NCI-H2171 (cell line): ENCODE measurements at places on chromosomes 3 and 15.

DNA sequence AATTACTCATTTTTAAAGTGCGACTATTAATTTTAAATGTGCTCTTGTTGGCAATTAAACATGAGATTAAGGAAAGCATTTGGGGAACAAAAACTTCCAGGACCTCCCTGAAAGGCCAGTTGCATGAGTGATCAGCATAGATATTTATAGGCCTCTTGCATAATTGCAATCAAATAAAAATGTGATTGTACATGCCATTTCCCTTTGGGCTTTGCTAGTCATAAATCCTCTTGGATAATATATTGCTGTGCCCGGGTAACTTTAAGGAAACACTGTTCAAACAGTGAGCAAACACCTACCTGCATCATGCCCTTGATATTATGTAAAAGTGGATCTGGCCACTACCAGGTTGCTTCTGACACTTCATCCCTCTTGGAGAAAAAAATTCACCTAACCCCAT lies 239.1 kb downstream of the MCTP2 start:
- DNase-seq: no peak

GRCh38 chr15:89864958-89865739 lies 28.6 kb downstream of the AP3S2 start:
- no peak for DNase-seq

DNA sequence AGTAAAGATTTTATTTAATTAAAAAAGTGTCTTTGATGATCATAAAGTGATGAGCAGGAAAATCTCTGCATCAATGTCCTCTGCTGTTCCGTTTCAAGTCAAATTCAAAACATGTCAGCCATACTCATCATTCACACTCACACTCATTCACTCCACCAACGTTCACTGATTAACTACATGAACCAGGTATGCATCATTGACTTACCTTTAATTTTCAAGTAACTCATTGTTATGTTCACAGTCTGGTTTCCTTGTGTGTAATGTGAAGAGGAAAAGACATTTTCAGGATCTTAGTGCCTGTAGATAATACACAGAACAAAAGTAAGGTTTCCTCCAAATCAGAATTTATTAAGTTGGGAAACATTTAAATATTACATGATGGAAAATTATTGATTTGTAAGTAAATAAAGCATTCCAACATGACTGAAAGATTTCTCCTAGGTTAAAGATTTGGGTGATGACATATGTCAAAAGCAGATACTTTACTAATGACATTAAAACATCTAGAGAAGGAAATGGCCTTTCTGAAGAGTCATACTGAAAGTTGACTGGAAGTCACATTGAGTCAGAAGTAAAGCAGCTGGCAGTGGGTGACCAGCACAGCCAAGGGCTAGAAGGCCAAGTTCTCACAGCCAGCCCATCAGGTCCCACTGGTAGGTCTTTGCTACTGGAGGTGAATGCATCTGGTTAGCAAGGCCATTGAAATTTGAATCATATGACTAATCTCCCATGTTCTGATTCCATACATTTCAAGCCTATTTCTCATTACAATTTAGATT lies 251.9 kb downstream of the CDIN1 start:
- no peak for DNase-seq

DNA sequence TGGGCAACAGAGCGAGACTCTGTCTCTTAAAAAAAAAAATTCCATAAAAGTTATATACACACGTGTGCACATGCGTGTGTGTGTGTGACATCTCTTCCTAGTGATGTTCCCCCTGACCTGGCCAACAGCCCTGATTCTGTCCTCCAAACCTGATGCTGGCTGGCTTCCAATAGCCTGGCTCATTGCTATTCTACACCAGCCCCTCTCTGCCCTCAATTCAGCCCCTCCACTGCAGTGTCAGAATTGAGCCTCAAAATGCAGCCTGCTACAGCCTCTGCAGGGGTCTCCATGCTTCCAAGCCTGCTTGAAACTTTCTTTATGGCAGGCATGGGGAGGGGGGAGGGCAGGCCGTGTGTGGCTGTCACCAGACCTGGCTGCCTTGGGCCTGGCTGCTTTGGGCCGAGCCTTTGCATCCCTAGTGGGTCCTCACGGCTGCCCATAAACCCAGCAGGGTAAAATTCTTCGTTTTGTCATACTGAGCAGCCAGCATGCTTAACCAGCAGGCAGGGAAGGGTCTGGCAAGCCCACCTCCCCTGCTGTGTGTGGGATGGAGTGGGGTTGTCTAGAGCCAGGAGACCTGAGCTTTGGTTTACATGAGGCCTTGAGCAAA lies 22.7 kb upstream of the DOCK3 start:
- no peak for DNase-seq

- peak; percentile 90 for DNase-seq
Observed at GRCh38 chr15:26391567-26392194, 381.2 kb downstream of the GABRB3 start.

DNA sequence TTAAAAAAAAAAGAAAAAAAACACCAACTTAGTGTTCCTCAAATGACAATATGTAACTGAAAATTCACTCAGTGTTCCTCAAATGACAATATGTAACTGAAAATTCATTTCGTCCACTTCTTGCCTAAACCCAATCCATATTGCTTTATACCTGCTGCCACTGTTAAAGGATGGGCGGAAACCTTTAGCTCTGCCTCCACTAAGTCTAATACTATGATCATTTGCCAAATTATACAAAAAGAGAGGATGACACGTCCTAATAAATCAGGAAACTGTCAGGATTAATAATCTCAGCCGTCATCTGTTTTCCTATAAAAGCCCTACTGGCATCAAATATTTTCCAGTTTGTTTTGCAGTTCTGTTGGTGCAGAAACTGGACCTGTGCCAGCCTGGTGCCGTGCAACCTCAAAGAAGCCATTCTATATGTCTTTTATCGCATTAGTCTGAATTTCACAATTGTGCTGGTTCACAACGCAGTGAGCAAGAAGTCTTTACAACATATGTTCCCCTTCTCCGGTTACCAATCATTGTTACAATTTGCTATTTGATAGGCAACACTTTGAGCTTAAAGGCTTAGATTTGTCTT lies 160.4 kb upstream of the KCNH8 start:
- peak; percentile 77 for DNase-seq

DNA sequence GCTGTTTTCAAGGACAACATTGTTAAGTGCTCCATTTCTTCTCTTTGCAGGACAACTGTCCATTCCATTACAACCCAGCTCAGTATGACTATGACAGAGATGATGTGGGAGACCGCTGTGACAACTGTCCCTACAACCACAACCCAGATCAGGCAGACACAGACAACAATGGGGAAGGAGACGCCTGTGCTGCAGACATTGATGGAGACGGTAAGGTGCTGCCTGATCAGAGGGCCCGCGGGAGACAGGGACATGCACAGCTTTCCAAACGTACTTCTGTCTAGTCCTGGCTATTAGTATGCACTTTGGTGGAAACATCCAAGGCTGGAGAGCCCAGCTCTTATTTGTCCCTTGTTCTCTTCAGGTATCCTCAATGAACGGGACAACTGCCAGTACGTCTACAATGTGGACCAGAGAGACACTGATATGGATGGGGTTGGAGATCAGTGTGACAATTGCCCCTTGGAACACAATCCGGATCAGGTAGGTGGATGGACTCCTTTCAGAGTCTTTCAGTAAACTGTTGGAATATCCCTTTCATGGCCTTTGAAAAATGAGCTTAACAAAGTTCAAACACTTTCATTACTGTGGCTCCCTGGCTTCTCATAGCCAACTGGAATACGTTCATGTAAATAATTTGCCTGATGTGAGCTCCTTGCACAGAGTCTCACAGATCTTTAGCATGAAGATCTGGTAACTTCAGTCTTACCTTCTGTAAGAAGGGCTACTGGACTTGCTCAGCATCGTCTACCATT lies 10.4 kb downstream of the THBS1 start:
- DNase-seq: no peak

GRCh38 chr3:194833114-194833910 lies 147.6 kb downstream of the FAM43A start:
- no peak for DNase-seq

DNA sequence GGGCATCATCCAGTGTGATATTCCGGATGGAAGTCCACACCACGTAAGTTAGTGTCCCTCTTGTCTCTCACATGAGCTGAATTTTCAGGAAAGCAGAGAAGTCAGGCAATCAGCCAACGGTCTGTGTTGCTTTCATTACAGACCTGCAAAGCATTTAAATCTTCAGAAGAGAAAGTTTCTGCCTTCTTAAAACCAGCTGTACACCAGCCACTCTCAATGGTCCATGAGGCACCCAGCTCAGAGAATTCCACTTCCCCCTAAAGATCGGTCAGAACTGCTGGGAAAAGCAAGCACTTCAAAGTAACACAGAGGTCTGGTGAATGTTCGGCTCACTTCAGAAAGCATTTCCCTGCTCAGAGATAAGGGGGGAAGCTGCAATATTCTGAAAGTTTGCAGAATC lies 903.7 kb downstream of the EPHA3 start:
- DNase-seq: no peak

- DNase-seq: no peak
Observed at GRCh38 chr3:52422669-52423068, 22.2 kb downstream of the SEMA3G start.

DNA sequence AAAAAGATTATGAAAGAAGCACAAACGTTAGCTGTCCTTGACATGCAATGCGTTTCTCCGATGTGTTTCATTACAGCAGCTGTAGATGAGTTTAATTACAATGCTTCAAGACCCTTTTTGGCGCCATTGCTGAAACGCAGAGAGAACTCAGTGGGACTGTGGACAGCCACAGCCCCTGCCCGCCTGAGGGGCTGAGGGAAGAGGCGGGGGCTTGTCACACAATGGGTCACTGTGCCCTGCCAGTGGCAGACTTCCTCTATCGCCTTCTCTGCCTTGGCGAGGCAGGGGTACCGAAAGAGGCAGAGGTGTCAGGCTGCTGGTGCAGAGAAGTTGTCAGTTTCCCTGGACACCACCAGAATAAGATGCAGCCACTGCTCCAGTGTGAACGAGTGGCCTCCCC lies 252.0 kb downstream of the NR2F2 start:
- DNase-seq: no peak

GRCh38 chr3:30539206-30539605 lies 67.2 kb upstream of the TGFBR2 start:
- DNase-seq: no peak

GRCh38 chr15:89367485-89368451 lies 33.1 kb upstream of the POLG start:
- DNase-seq: no peak

DNA sequence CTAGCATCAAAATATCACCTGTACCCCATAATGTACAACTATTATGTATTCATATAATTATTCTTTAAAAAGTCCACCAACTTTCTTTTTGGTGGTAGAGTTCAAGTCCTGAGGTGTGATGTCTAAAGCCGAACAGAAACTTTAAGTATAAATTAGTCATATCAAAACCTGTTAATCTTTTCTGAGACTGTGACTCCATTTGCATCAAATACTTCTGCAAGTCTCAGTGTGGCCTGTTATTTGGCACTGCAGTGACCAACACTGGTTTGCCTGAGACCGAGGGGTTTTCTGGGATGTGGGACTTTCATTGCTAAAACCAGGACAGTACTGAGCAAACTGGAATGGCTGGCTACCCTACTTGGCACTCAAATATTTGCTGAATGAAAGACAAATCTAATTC lies 7.3 kb downstream of the NGLY1 start:
- DNase-seq: no peak

DNA sequence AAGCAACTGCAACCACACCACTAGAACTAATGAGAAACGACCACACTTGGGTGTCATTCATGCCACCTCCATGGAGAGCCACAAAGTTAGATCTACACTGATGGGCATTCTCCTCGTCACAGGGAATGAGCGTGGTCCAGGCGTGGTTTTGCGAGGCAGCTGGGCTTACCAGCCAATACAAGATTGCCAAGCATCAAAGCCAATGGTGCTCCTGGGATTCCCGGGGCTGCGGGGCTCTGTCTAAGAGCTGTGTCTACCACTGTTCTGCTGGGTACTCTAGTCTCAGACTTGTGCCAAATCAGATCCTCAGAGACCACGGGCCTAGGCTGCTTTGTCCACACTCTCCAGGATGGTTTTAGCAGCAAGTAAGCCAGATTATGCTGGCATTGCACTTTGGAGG lies 43.8 kb downstream of the RAB6B start:
- no peak for DNase-seq

- no peak for DNase-seq
Observed at GRCh38 chr15:33086500-33087121, 107.9 kb downstream of the FMN1 start.

- no peak for DNase-seq
Observed at GRCh38 chr3:41117398-41117870, 81.9 kb upstream of the CTNNB1 start.

DNA sequence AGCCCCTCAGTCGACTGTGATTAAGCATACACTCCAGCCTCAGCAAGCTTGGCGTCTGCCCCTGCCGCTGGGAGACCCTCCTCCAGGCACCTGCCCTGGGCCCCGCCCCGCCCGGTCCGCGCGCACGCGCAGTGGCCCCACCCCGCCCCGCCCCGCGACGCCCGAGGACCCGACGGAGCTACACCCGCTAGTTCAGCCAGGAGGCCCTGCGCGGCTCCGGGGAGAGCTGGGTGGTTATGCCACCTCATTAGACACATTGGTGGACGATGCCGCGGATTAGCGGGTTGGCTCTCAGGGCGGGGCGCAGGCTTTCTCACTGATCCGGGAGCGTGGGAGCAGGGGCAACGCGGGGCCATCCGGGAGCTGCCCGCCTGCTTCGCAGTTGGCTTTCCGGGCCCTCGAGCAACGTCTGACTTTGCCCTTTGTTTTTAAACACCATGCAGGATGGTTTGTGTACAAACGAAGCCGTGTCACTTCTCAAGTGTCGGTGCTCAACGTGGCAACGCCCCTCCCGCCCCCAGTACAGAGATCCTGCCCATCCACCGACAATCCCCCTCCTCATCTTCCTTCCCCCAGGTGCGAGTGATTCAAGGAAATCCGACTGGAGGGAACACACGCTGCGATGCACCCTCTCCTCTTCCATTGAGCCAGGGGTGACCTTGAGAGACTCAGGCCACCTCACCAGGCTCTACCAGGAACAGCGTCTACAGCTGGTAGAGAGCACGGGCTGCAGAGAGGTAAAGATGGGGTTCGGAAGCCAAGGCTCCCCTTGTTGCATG lies 109.3 kb downstream of the SHQ1 start:
- peak; percentile 41 for DNase-seq

DNA sequence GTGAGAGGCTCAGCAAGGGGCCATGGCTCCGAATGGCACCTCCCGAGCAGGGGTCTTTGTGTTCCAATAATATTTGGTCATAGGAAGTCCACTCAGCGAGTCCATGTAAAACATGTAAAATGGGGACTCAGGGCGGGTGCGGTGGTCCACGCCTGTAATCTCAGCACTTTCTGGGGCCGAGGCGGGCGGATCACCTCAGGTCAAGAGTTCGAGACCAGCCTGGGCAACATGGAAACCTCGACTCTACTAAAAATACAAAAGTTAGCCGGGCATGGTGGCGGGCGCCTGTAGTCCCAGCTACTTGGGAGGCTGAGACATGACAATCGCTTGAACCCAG lies 26.4 kb downstream of the EFCC1 start:
- DNase-seq: no peak
